ENCODE measurements at places on chromosomes 6 and 20. TPM values are rescaled to one million over a fixed set of nuclear protein-coding genes. Genes with fewer than 3 reads are reported as not detected.

- no peak for DNase-seq
These were observed 30.7 kb downstream of the TUBB2B start for GRCh38 chr6:3196770-3197169.

- DNase-seq, result no peak
These were observed 57.4 kb upstream of the MAP3K4 start for GRCh38 chr6:160934157-160934556.

- DNase-seq, result no peak
These were observed 113.6 kb upstream of the MAN1A1 start for GRCh38 chr6:119463081-119463626.

GRCh38 chr6:16737925-16738324 is 23.3 kb downstream of the ATXN1 start:
- peak; percentile 10 for DNase-seq

DNA sequence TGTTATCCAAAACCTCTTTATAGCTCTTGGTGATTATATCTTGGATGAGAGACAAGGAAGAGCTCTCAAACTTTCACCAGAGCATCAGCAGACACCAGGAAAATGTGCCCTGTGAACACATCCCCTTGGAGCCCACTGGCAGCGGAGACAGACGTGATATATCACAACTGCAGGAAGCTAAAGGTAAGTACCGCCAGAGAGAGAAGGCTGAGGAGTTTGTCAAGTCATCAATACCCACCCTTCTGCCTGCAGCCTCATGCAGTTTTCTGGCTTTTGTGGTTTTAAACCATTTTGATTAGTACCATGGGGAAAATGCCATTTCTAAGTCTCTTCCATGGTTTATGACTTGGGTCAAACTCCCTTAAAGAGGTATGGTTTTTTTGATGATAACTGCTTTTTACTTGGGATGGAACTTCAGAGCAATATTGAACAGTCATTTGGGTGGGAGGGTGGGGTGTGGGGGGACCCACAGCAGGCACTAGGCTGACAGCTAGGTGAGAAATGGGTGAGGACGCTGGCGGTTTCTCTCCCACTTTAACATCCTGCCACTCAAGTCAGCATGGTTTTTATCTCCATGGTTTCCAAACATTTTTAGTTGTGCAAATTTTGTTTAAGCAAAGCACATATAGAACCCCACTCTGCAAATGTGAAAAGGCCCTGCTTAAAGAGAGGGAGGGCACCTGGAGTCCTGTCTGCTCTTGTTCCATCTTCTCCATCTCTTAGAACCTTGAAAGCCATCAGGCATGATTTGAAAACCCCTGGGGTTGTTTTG is 108.4 kb downstream of the SCML4 start:
- no peak for DNase-seq

DNA sequence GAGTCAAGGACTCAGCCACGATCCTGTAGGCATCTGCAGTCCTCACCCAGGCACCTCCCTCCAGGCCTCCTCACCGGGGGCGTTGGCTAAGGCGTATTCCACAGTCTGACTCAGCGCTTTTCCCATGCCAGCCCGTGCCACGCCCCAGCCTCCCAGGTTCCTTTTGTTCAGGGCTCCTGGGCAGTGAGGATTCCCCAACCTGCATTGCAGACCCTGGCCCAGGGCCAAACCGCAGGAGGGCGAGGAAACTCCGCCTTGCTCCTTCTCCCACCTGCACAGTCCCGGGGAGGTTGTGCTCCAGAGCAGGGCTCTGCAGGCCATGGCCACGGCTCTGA is 202.8 kb upstream of the CST7 start:
- no peak for DNase-seq

- DNase-seq, result peak; percentile 50
These were observed 68.8 kb downstream of the CDC5L start for GRCh38 chr6:44456070-44456965.

- DNase-seq, result no peak
These were observed 243.0 kb upstream of the KHDRBS2 start for GRCh38 chr6:62528894-62529526.

GRCh38 chr6:30061858-30062458 is 893 bp downstream of the POLR1H start:
- peak; percentile 17 for DNase-seq

GRCh38 chr6:93139408-93140081 is 279.8 kb downstream of the EPHA7 start:
- no peak for DNase-seq

DNA sequence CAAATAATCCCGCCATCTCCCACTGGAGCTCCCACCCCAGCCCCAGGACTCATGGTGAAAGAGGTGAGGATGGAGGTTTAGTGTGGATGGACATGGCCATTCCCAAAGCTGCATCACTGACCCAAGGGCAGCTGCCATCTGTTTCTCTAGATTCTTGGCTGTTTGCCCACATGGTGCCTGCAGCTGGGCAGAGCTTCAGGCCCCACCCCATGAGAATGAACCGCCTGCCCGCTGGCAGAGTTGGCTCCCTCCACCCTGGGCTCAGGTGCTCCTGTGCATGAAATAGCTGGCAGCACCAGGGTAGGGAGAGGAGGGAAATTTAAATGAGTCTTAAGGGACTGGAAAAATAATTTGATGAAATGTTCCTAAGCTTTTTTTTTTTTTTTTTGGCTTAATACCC is 17.4 kb downstream of the SCML4 start:
- no peak for DNase-seq

DNA sequence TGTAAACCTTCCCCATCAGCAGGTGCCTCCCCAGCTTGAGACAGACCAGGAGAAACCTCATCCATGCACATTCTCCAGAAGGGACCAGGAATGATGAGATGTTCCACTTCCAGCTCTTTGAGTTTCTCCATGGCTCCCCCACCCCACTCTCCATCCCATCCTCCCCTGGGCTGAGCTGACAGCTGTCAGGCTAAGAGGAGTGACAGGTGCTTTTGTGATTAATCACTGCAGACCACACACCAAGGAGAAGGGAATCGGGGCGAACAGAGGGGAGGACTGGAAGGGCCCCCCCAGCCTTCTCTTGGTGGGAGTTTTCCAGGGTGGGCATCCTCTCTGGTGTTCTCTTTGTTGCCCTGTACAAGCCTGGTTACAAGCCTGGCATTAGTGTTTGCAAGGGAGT is 56.1 kb upstream of the ZFAND3 start:
- no peak for DNase-seq

DNA sequence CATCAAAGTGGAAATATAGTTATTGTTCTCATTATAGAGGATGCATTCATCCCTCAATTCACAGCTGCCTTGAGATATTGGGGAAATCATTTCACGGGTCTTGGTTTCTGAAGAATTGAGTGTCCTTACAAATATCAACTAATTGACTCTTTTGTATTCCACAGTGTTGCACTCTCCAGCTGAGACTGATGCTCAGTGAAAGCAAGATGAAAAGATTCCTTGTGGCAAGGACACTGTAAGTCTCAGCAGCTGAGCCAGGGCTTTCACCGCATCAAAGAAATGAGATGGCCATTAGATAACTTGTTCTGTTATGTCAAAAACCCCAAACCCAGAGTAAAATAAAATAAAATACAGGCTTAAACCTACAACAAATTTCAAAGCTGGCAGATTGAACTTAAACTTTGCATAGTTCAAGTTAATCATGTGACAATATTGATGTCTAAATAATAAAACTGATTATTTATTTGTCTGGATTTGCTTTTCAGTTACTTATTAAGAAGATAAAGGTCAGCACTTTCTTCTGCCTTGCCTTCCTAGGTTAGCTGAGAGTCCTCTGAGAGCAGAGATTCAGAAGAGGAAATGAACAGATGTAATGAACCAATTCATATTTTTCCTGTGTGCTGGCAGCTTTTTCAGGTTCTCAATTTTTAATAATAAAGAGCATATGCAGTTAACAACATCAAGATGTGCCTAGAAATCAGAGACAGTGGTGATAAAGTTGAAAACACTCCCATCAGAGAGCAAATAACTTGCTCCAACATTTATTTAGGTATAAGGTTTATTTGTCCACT is 82.4 kb upstream of the SMLR1 start:
- DNase-seq, result no peak

- no peak for DNase-seq
These were observed 38.3 kb downstream of the MAFB start for GRCh38 chr20:40650707-40651106.

- DNase-seq, result peak; percentile 25
These were observed 182.3 kb downstream of the CDH4 start for GRCh38 chr20:61434341-61434781.

The SSTR4 gene
- total RNA-seq, result not detected

The SUMO4 gene
- total RNA-seq, result 2.2 TPM

The SLC32A1 gene
- total RNA-seq, result not detected

The SAPCD1 gene
- not detected for total RNA-seq

The NKAIN4 gene
- not detected for total RNA-seq

The SLC22A7 gene
- total RNA-seq, result not detected

The HDGFL1 gene
- total RNA-seq, result not detected

The BPIFB6 gene
- total RNA-seq, result not detected

The GFOD1 gene
- total RNA-seq, result 3.6 TPM

The CALHM4 gene
- total RNA-seq, result not detected

The TFAP2D gene
- not detected for total RNA-seq

Measured in IMR-90 (cell line).